Colonic mucosa (tissue), 4 donors: ENCODE measurements at places on chromosomes 5 and 9. TPM values are rescaled to one million over a fixed set of nuclear protein-coding genes. Genes with fewer than 3 reads are reported as not detected.

The LAMC3 gene
- 0.67 TPM for total RNA-seq

The PHYHD1 gene
- total RNA-seq: 6.6 TPM

The ECPAS gene
- total RNA-seq: 55.1 TPM

- peak; percentile 80 for DNase-seq
Observed at GRCh38 chr9:112169368-112169767, 5.7 kb downstream of the SUSD1 start.

GRCh38 chr5:139636975-139637408 lies 11.2 kb upstream of the CXXC5 start:
- no peak for DNase-seq

GRCh38 chr5:157860898-157861890 lies 2.2 kb upstream of the CLINT1 start:
- peak; percentile 78 for DNase-seq

DNA sequence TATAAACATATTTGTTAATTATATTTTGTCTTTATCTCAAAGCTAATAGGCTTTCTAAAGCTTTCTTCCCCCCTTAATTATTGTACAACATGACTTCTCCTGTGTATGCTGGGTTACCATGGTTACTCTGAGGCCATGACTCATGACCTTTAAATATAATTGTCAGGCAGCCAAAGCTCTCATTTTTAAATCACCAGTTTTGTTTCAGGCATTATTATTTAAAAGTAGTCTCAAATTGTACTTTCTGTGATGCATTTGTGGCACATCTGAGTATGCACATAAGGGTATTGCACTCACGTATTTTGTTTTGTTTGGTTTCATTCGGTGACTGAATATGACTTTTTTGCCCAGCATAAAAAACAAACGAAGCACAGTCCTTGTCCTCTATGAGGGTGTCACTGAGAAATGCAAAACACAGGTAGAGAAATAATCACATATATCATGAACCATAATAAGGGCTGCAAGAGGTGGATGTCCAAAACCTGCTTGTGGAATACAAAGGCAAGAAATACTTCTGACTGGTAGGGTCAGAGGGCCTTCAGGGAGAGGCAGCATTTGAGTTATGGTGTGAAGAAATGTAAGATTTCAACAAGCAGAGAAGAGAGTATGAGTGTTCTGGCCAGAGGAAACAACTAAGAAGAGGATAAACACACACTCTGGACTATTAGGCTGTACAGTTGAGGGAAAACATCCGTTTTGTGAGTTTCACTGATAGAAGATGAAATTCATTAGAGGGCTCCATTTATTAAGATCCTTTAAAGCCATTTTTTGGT lies 2.1 kb downstream of the CCDC192 start:
- no peak for DNase-seq
